CD4-positive, alpha-beta T cell treated with Interleukin-17A for 4 hours (primary cell): ENCODE measurements at places on chromosomes 13 and 19.

DNA sequence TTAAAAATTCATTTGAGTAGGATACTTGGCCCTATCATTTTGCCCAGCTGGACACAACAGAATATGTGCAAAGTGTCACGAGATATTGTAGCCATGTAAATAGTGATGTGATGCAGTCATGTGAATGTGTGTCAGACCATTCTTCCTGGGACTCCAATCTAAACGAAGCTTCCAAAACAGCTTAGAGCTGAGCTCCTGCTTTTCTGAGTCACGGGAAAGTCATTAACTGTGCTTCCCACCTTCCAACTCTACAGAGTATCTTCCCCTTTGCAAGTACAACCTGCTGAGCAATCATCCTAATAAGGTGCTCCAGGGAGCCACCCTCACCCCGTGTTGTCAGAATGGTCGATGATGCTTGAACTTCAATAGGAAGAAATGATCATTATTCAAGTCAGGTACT, 294.7 kb downstream of the MYO16 start:
- DNase-seq: no peak

DNA sequence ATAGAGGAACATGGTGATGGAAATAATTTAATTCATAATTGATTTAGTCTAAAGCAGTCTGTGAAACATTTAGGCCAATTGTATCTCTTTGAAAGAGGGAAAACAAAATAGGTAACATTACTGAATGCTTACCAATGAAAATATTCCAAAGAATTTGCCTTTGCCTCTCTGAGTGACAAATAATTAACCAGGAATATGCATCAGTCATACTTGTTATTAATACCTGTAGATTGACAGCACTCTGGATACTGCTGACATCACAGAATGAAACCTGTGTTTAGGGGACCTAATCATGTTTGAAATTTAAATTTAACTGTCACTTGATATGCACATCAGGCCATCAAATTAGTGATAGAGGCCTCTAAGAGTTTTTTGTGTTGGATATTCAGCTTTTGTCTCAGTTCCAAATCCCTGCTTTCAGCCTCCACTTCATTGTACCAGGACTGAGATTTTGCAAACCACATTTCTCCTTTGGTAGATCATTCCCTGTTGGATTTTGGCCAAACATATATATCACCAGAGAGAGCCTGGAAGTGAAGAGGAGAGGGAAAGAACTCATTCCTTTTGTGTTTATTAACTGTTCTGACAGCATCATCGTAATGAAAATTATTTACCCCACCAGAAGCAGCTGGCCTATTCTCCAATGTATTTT, 64.8 kb upstream of the KLHL1 start:
- DNase-seq: no peak

- no peak for DNase-seq
These were observed 22.7 kb downstream of the HPN start for GRCh38 chr19:35063940-35064818.

DNA sequence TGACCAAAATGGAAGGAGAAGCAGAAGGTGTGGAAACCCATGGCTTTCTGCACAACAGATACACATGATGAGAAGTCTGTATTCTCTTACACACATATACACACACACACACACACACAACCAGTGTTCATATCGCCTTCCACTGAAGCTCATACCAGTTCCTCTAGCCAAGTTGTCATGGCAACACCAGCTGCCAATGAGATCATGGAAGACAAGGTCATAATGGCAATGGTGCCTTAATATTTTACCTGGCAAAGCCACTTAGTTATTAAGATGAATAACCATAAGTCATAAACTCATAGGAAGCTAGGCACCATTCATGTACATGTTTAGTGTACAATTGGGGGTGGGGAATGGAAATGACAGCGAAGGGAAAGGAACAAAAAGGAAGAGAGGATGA, 2.6 kb upstream of the DHRS12 start:
- DNase-seq: no peak

GRCh38 chr19:28685802-28686201, 527.1 kb downstream of the UQCRFS1 start:
- no peak for DNase-seq

- peak; percentile 32 for DNase-seq
These were observed at the start of gene ZNF418 for GRCh38 chr19:57934820-57935665. ZNF418 (minus strand) TSS chr19:57935402; CDS start chr19:57933822, 1,580 bp downstream.

GRCh38 chr13:78198419-78198818, 279.8 kb upstream of the EDNRB start:
- DNase-seq: no peak

DNA sequence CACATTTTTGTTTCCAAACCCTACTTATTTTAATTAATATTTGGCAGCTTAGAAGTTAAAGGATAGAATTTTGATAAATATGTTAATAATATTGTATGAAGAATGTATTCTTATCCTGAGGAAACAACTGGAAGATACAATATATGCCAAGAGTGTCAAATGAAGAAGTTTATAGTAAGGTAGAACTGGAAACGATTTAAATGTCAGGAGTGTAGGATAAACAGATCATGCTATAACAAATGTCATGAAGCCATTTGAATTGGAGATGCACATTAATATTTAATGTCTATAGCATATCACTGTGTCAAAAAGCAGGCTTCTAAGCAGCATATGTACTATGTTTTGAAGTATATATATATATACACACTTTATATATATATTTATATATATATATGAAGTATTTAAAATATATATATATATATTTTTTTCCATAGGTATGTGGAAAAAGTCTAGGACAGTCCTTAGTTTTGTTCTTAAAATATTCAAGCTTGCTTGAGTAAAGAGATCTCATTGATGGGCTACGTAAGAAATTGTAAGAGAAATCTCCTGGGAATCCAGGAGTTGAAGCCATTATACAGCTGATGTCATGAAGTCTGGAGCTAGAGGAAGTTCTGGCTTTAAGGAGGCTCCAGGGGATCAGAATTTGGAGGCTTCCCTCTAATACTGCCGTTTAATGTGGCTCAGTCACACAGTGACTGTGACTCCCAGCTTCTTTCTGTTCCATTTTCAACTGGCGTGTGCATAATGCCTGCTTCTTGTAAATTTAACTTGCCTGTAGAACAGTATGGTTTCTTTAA, 79.9 kb upstream of the MYCBP2 start:
- DNase-seq: no peak

DNA sequence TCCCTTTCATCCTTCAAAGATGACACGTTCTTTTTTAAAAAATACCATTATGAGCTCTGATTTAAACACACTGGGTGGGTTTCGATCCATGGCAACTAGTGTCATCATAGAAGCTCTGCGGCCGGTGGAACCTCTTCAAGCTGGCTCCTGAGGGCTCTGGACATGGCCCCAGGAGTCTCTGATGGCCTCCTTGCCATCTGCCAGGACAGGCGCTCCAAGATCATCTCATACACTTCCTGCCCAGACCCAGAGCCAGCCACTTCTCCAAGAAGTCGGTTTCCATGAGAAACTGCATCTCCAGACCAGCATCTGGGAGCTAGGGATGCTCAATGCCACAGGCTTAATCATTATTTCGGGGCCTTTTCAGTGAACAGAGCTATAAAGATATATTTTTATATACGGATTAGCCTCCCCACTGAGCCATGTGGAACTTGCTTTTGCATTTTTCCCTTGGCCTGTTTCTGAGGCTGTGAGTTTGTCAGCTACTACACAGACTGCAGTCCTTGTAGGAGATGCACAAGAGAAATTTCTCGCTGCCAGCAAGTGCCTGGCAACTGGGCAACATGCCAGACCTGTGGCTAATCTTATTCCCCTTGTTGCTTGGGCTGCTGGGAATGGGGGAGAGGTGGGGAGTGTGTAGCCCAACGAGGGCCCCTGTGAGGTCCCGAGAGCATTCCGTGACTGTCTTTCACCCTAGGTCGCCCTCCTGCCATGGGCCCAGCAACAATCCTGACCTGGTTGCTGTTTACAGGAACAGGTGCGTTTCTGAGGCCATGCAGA, 15.9 kb downstream of the SUGP1 start:
- DNase-seq: no peak

DNA sequence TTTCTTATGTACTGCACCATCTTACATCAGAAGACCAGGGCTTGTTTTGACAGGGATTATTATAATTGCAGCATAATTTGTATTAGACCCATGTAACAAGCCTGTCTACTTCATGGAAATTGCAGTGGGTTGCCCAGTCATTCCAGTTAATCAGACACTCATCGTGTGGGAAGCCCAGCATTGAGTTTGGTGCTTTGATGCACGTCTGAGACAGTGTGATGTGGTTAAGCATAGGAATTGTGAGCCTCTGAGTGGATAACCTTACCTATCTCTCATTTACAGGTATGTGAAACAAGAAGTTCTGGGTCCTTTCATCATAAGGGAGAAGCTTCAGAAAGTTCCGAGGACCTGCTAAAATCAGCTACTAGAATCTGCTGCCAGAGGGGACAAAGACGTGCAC, 12.8 kb downstream of the RGCC start:
- DNase-seq: peak; percentile 50

DNA sequence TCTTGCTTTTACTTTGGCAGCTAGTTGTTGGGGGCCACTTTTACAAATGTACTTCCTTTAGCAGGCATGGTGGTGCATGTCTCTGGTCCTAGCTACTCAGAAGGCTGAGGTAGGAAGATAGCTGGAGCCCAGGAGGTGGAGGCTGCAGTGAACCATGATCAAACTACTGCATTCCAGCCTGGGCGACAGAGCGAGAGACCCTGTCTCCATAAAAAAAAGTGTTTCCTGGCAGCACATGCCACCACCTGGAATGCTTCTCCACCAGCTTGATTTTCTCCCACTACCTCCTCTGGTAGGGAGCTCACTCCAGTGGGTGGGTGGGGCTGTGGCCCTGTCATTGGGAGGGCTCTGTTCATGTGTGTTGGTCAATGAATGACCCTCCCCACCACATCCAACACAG, 12.5 kb downstream of the FZR1 start:
- no peak for DNase-seq

DNA sequence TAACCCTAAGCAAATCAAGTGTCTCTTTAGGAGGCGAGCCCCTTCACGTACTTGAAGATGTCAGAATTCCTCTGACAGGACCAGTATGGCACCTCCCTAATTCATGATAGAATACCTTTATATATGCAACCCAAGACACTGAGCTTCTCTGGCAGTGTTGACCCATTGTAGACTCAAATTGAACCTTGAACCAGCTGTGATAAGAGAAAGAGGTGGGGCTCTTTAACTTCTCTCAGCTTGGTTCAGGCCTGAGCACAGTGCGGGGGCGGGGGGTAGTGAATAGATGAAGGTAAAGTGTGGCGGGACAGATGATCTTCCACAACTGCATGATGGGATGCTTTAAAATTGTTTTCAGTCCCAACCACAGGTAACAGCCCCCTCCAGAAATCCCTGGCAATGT, 12.1 kb downstream of the MBNL2 start:
- no peak for DNase-seq

GRCh38 chr13:25147638-25148401, 24.3 kb downstream of the AMER2 start:
- DNase-seq: no peak

- DNase-seq: no peak
These were observed 37.1 kb downstream of the MYO9B start for GRCh38 chr19:17112700-17113099.

DNA sequence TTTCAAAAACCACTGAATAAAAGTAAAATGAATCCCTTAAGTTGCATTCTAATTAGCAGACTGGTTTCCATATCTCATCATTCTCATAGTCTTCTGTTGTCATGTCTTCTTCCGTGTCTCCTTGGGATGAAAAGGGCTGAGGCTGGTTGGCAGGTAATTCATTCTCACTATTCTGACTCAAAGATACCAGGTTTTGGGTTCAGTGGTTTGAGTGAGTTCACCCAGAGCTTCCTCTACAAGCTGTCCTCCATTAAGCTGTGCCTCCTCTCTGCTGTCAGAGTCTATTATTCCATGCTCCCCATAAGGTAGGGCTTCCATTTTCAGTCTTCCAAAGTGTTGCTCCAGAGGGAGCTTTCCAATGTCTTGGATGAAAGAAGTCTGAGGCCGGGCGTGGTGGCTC, 68.3 kb downstream of the FNDC3A start:
- no peak for DNase-seq

DNA sequence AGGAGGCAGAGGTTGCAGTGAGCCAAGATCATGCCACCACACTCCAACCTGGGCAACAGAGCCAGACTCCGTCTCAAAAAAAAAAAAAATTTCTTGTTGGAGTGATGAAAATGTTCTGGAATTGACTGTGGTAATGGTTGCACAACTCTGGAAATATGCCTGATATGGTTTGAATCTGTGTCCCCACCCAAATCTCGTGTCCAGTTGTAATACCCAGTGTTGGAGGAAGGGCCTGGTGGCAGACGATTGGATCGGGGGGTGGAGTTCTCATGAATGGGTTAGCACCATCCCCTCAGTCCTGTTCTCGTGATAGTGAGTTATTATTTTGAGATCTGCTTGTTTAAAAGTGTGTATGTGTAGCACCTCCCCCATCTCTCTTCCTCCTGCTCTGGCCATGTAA, 41.1 kb upstream of the MAP3K10 start:
- no peak for DNase-seq

DNA sequence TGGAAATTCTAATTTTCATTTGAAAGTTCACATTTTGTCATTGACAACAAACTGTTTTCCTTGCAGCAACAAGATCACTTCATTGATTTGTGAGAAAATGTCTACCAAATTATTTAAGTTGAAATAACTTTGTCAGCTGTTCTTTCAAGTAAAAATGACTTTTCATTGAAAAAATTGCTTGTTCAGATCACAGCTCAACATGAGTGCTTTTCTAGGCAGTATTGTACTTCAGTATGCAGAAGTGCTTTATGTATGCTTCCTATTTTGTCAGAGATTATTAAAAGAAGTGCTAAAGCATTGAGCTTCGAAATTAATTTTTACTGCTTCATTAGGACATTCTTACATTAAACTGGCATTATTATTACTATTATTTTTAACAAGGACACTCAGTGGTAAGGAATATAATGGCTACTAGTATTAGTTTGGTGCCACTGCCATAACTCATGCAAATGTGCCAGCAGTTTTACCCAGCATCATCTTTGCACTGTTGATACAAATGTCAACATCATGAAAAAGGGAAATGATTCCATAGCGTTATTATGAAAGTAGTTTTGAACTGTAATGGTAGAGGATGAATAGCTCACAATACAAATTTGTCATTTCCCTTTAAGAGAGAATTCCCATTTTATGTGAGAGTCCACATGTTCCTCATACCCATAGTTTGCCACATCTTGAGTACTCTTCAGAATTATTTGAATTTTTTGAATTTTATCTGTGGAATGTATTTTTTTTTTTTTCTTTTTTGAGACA, 2.6 kb downstream of the BRCA2 start:
- DNase-seq: no peak

- DNase-seq: peak; percentile 85
These were observed 16.9 kb downstream of the FAM187B start for GRCh38 chr19:35211545-35212230.
